ENCODE measurements at places on chromosomes 5 and 9. TPM values are rescaled to one million over a fixed set of nuclear protein-coding genes. Genes with fewer than 3 reads are reported as not detected.

The TAF11L5 gene
- total RNA-seq, result not detected

DNA sequence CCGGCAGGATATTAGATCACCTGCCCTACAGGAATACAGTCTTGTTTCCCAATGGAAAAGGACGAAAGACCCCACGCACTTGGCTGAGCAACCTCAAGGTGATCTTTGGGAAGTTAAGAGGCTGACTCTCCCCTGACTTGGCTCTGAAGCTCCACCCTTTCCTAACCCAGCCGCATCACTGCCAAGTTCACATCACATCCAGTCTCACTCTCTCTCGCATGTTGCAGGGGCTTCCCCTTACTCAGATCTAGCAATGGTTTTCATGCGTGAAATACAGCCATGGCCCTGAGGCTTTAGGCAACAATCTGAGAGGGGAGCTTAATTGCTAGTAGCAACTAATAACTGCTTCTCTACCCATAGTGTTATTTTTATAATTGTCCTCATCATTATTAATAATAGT, 211.6 kb downstream of the DOCK8 start:
- DNase-seq, result no peak

DNA sequence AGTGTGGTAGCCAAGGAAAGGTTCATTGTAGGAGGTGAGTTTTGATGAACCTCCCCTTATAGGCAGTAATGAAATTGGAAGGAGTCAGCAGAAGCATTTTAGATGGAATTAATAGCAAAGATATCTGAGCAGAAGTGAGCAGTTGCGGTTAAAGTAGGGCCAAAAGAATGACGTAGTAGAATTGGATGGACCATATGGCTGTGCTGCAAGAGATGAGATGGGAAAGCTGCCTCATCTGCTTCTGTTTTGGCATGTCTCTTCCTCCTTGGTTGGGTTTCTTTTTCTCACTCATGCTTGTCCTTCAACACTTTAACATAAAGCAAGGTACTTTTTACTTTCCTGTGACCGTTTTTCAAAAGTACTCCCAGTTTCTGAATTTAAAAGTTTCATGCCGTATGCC, 55.8 kb downstream of the AQP7 start:
- DNase-seq, result no peak

The QRFP gene
- not detected for total RNA-seq

GRCh38 chr5:154829589-154830218, 20.7 kb downstream of the FAXDC2 start:
- no peak for DNase-seq

- no peak for DNase-seq
These were observed 1.4 kb upstream of the CTXN3 start for GRCh38 chr5:127647361-127647958.

The NCS1 gene
- 44.6 TPM for total RNA-seq

GRCh38 chr5:135223891-135224625, 175.0 kb downstream of the MACROH2A1 start:
- DNase-seq, result no peak

The TAF11L11 gene
- not detected for total RNA-seq

DNA sequence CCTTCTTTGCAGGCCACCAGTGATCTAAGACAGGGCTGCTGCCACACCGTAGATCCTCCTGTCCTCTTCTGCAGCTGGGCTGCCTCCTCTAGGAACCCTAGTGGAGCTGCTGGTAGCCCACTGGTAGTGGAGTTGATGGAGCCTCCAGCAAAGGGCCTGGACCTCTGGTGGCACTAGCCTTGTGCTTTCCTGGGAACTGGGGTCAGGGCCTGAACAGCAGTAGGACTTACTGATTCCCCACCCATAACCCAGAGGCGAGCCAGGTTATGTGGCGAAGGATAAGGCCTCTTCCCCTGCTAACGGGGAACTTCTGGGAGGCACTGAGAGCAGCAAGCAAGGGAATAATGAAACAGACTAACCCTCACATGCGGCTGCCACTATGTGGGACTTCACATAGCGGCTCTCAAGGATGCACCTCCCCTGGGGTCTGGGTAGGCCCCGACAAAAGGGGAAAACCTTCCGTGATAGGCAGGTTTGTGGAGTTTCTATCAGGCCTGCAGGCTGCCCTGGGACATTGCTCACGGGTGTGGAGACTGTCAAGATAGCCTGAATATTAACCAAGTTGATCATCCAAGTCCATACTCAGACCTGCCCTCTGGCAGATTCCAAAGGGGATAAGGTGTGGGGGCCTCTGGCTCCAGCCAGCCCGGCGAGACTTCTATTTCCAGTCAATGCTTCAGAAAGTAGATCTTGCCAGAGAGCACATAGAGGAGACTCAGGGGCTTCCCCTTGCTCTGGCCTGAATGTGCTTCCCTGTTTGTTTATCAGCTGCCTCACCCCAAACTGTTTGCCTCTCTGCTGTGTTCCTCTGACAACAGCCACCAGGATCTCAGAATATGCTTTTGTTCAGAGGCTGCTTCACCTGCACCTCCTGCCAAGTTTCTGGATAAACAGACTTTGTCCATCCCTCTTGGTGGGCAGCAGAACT, 7.4 kb downstream of the SLC22A4 start:
- peak; percentile 40 for DNase-seq

DNA sequence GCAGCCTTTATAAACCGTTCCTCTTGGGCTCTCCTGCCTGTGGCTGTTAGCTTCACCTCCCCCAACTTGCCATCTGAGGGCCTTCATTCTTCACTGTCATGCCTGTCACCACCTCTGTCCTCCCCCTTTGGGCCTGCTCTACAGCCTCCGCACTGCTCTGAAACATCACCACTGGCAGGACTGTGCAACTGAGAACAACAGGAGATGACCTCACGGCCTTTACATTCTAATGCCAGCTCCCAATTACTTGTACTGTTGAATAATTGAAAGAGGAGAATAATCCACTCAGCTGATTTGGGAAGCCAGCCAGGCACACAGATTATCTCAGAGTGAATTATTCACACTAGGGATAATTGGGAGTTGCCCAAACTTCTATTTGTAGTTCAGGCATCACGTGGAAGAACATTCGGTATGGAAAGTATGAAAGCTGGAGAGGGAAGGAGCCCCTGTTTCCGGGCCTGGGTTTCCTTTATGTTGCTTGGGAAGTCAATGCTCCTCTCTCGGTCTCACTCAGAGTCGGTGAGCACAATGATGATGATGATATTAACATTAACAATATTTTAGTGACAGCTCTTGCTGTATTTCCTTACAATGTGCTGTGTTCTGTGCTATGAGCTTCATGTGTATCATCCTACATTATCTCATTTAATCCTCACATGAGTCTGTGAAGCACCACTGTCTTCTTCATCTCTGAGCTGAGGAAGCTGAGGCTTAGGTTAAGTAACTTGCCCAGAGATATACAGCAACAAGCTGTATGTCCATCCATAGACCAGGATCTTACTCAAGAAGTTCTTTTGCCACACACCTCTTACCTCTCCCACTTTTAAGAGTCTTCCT, 99.3 kb upstream of the LRRTM2 start:
- DNase-seq, result no peak
